ENCODE measurements at places on chromosomes 13 and 19. TPM values are rescaled to one million over a fixed set of nuclear protein-coding genes. Genes with fewer than 3 reads are reported as not detected.
A peak's percentile ranks its signal among the peaks of the same experiment; 100 is the strongest.

DNA sequence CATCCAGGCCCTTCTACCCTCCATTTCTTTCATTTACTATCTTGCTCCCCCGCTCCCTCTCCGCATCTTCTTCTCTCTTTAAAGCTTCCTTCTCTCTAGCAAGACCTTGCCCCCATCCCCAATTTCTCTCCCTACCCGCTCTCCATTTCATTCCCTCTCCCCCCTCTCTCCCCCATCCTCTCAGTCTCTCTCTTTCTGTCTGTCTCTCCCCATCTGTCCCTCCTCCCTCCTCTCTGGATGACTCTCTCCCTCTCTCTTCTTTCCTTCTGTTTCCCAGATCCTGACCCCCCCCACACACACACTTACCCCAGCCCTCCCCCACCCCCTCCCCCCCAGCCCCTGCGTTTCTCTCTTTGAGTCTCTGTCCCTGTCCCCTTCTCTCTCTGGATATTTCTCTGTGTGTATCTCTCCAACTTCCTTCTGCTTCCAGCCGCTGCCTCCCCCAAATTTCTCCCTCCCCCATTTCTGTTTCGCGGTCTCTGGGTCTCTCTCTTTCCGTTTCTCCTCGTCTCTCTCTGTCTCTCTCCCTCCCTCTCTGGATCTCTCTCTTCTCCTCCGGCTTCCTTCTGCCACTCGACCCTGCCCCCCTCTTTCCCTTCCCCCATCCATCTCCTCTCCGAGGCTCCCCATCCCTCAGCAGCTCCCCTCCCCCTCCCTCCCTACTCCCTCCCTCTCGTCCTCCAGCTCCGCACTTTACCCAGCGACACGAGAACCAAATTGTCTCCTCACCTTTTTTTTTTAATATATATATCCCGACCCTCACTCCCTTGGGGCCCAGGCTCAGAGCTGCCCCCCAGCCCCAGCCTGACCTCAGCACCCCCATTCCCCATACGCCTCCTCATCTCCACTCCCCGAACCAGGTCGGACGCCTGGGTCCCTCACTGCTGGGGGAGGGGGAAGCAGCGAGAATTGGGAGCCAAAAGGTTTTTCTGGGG lies 3.6 kb upstream of the CACNG8 start:
- DNase-seq: no peak

Gene S1PR4
- 0.48 TPM for total RNA-seq

- no peak for DNase-seq
Measured at GRCh38 chr19:5588906-5589676, 21.3 kb upstream of the TINCR start.

Gene IGFLR1
- total RNA-seq: 1.8 TPM

- DNase-seq: peak; percentile 79
Measured at GRCh38 chr19:6516659-6517291, 14.1 kb upstream of the TNFSF9 start.

DNA sequence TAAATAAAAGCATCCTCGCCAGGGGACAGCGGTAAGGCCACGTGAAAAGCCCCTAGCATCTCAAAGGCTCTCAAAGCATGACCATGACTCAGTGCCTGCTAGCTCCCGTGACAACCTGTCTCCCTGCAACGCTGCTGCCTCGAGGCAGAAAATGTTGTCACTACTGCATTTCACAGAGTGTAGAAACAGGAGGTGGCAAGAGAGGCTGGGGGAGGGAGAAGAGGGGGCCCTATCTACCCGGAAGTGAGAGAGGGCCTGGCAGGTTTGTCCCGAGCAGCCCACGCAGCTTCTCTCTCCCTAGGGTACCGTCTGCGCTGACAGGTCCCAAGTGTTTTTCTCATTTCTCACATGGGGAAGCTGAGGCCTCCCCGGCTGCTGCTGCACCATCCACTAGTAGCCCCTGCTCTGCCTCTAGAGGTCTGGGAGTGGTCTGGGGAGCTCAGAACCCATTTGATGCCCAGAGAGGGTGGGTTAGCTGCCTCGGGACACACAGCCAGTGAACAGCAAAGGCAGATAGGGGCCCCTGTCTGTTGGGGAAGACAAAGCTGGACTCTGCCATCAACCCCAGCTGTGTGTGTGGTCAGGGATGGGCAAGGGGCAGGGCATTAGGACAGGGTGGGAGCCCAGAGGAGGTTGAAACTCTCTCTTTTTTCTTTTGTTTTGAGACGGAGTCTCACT lies 3.7 kb downstream of the TINCR start:
- no peak for DNase-seq

Gene B3GNT8
- total RNA-seq: 4.5 TPM

DNA sequence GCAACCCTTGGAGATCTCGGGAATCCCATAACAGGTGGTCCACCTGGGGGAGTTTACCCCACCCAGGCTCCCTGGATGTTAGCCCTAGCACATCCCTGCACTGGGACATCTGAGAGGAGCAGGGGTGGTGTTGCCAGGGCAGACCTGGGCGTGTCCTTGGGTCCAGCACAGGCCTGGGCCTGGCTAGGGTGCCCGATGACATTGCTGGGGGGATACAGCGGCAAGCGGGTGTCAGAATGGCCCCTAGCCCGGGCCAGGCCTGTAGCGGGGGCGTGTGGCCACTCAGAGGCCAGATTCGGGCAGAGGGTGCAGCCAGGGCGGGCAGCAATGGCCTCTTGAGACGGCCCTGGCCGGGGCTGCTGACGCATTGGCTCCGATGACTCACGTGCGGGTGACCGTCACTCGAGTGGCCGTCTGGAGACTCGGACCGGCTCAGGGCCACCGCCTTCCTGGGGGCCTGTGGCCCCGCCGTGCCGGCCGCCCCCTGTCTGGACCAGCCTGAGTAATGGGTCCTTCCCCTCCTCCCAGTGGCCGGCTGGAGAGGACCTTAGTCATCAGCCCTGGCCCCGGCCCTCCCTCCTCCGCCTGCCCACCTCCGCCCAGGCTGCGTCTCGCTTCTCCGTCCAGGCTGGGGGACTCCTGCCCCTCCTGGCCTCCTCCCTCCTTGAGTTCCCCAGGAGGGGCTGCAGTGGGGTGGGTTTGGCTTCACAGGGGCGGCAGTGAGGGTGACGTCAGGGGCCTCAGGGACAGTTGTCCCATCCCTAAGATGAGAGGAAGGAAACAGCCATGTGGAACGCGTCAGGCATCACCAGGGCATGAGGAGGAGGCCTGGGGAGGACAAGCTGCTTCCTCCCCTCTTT lies 23.2 kb upstream of the CRTC1 start:
- DNase-seq: peak; percentile 97

DNA sequence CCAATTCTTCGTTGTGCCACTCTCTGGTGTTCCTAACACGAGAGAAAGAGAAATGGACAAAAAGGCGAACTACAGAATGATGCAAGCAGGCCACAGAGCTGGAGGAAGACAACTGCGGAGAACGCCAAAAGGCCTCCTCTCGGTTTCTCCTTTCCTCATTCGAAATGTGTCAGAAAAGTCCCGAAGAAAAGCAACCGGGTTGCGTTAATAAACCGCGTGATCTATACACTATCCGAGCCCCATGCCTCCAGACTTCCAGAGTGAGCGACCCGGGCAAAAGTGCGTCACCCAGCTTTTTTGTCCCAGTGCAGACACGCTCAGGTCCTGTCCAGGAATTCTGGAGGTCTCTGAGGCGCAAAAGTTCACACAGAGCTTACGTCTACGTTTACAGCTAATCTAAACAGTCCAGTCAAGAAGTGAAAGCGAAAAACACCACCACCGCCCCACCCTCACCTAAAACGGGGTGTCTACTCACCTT lies 413 bp downstream of the N4BP2L2 start:
- no peak for DNase-seq

DNA sequence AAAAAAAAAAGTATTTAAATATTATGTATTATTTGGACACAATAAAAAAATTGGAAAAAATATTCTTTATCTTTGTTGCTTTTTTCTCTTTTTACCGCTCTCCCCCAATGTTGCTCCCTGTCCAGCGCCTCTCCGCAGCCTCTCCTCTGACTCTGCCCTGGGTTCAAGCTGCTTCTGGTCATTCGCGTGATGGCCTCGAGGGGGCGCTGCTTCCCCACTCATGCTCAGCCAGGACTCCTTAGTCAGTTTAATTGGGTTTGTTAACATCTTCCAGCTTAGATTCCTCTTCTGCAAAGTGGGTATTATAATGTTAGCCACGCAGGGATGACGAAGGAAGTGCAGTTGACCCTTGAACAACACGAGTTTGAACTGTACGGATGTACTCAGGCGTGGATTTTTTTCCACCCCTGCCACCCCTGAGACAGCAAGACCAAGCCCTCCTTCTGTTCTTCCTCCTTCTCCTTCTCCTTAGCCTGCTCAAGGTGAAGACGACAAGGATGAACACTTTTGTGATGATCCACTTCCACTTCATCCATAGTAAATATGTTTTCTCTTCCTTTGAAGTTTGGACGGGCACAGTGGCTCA lies 4.9 kb upstream of the NWD1 start:
- DNase-seq: peak; percentile 65

DNA sequence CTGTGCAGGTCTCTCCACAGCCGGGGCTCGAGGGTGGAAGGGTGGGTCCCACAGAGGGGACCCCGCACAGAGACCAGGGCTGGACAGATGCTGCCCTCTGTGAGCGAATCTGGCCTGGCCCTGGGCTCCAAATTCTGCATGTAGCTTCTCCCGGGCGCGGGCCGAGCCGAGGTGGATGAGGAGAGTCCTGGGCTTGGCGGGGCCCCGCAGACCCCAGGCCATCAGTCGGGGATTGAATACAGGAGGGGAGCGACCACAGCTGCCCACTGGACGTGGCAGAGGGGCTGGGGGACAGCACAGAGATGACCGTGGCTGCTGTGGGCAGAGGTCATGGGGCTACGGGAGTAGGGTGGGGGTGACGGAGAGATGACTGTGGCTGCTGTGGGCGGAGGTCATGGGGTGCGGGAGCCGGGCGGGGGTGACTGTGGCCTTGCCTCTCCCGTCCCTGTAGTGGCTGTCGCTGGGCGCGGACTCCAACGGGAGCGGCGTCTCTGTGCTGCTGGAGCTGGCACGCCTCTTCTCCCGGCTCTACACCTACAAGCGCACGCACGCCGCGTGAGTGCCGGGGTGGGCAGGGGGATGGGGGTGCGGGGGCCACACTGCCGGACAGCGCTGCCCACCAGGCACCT lies 15.5 kb downstream of the NCLN start:
- no peak for DNase-seq

DNA sequence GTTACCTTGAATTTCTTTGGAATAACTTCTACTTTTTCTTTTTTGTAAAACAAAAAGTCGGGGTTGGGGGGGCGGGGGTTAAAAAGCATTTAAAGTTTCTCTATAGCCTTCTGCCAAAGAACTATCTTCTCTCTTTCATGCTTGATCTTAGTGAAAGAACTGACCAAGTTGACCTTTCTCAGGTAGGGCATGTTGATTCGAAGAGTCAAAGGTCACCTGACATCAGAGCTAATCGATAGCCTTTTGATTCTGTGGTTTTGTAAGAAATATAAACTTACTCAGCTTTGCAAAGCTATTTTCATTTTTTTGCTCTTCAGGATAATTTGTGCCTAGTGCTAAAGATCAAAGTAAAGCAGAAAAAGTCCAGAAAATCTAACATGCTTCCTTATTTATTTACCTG lies 181.5 kb downstream of the IRS2 start:
- no peak for DNase-seq

Gene RPS15
- 2,156 TPM for total RNA-seq

DNA sequence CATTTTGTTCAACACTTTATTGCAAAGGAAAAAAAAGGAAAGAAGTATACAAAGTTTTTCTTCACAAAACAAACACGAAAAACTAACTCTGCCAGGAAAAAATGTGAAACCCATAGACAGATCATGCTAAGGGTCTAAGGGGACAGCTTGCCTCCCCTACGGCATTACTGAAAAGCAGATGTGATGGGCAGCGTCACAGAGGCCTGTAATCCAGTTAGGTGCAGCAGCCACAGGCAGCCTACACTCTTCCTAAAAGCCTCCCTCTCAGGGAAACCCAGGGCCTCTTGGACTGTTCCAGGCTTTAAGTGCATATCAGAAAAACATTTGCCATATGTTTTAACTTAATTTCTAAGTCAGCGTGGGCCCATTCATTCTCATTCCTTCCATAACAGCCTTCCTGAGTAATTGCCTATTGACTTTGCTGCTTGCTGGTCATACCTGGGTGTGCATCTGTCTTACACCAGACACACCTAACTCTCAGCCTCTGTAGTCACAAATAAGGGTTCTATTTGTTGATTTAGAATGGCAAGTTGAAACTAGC lies 135.7 kb upstream of the SERP2 start:
- peak; percentile 52 for DNase-seq

- no peak for DNase-seq
Measured at GRCh38 chr13:102236830-102237229, 165.0 kb downstream of the FGF14 start.

DNA sequence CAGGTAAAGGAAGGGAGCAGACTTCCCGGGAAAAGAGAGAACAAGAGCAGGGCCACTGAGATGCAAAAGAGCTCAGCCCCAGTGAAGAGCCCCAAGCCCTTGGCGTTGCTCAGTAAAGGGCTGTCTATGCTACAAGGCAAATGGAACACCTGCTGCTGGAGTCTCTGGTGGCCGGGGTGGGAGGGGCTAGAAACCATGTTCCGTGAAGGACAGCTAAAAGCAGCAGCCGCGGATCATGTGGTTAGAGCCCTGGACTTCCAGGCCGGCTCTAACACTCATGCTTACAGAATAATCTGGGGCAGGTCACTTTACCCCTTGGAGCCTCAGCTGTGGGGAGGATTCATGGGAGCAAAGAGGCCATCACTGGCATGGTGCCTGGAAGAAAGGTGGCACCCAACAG lies 17.8 kb downstream of the POU2F2 start:
- no peak for DNase-seq

DNA sequence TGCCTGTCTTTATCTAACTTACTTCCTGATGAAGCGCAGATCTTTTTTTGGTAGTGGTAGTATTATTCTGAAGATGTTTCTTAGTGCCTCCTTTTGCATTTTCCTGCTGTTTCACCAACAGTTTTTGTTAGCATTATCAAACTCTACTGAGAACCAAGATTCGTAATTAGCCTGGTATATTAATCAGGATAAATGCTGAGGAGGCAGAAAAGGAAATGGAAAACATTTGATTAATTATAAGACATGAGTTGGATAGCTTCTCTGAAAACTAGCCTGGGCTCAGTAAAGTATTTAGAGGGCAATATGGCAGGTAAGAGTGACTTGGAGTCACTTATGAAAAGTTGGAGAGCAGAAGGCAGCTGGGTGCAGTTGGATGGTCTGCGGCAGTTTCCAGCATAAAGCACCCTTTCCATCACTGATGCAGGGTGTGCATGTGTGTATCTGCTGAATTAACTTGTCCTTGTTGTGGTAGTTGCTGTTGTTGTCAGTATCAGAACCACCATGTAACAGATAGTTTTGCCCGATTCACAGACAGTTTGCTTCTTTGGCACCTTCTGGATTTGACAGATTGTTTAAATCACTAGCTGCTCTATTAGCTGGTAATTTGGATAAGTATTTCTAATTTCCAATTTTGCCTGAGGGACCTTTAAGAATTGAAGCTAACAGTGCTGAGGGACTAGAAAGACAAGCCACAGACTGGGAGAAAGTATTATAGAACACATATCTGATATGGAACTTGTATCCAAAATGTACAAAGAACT lies 6.9 kb upstream of the TNFRSF19 start:
- no peak for DNase-seq

Gene URAD
- not detected for total RNA-seq

DNA sequence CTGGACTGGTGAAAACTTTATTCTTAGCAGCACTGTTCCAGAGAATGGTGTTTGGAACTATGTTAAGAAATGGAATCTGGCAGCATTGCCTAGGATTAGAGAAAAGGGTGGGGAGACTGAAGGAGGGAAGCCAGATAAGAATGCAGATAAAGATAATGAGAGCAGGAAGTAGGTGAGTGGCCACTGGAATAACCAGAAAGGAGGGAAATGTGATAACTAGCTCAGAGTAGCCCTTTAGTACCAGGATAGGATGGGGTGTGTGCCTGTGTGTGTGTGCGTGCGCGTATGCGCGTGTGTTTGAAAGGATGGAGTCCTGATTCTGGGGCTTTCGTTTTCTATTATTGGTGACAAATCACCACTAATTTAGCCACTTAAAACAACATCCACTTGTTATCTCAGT lies 33.4 kb upstream of the FRY start:
- DNase-seq: no peak
